ENCODE measurements at places on chromosomes 4 and X.

- no peak for DNase-seq
These were observed 4.4 kb downstream of the ADGRL3 start for GRCh38 chr4:61204353-61205060.

- no peak for DNase-seq
These were observed 43.7 kb downstream of the TASL start for GRCh38 chrX:30533835-30534234.

GRCh38 chrX:10157543-10157942, 768 bp downstream of the CLCN4 start:
- DNase-seq, result no peak

DNA sequence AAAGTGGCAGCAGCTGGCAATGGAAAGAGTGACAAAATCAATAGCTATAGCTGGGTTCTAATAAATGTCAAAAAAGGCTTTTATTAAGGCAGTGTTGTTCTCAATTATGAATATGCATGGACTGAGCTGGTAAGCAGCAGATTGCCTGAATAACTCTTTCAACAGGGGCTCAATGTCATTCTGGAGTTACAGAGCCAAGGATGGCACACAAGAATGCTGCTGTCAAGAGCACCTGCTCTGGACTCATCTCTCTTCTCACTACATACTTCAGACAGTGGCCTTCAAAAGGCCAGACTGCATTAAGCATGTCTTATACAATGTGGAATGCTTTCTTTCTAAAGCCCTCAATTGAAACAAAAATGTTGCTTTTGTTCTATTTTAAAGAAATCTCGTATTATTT, 351.4 kb downstream of the KLHL13 start:
- no peak for DNase-seq

DNA sequence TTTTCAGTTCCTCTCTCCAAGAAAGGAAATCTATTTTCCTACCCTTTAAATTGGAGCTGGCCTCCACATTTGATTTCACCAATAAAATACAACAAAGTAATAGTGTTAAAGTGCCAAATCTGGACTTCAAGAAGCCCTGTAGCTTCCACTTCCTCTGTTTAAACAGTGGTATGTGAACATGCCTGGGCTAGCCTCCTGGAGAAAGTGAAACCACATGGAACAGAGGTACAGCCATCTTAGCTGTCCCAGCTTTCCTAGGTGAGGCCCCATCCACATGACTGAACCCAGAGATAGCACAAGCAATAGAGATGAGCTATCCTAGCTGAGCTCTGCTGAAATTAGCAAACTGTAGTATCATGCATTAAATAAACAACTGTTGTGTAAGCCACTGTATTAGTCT, 131.8 kb upstream of the VCX start:
- no peak for DNase-seq

- no peak for DNase-seq
These were observed 29.5 kb upstream of the USP9X start for GRCh38 chrX:41055740-41056139.
